ENCODE measurements at places on chromosomes 12 and 14.

GRCh38 chr12:234019-234418 is 20.1 kb upstream of the SLC6A12 start:
- DNase-seq = no peak

DNA sequence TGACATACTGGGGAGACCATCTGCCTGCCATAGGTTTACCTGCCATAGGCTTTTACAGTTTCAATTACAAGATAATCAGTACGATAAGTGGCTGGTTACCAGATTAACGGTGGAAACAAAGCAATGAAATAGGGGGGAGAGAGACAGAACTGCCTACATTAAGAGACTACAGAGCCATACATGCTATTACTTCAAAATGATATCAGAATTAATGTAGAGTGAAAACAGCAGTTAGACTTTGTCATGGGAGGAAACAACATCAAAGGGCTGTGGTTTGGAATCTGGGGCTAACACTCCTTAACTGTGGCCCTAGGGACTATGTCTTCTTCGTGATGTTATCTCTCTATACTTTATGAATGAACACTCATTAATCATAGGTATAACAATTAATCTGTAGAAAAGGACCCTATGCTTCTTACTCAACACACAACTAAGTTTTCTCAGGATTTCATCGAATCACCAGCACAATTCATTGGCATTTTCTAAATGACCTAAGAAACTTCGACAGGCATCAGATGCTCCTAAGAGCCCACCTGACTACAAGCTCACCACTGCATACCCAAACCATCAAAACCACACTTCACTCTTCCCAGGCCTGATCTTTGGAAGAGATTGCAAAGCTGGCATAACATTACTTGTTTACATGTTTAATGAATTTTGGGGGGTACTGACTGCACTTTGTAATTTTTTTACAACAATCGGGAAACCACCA is 475.6 kb upstream of the SOX5 start:
- no peak for DNase-seq

DNA sequence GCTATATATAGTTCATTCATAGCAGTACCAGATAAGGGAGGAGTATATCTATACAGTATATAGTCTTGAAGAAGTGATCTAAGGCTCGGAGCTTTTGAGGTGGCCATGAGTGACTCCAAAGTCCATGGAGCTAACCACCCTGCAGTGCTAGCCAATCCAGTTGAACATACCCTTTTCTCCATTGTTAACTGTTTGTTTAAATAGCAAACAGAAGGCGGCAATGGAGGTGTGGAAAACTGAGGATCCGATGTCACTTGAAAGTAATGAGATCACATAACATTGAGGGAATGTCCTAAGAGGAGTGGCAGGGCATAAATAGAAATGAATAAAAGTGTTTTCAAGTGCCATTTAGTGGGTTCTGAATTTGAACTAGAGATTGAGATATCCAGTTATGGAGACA is 12.4 kb upstream of the SNAPC1 start:
- DNase-seq = no peak

DNA sequence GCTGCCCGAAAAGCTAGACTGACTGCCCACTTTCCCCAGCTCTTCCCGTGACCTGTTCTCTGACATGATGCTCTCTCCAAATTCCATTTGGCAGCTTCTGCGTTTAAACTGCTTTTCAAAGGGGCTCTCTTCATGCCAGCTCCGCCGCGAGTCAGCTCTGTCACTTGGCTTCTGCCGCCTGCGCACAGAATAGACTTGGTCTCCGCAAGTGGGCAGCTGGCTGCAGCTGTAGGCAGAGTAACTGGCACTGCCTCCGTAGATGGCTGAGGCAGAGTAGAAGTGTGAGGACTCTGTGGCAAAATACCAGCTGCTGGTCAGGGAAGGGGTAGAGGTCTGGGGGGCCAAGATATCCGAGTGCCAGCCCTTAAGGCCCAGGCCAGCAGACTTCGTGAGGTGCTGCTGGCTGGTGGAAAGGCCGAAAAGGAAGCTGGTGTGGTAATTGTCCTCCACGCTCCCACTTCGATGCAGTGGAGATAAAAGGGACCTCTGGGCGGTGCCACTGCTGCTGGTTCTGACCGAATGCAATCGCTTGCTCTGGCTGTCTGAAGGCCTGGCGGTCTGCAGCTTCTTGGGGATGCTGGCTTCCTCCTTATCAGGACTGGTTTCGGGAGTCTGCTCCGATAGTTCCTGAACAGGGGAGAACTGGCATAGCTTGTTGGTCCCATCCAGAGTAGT is 85.7 kb downstream of the DUSP16 start:
- no peak for DNase-seq

GRCh38 chr14:21084998-21085853 is 13.2 kb downstream of the ZNF219 start:
- DNase-seq = no peak

Measured in RWPE1 (cell line).